ENCODE measurements at places on chromosomes 1 and 21.
A peak's percentile ranks its signal among the peaks of the same experiment; 100 is the strongest.

DNA sequence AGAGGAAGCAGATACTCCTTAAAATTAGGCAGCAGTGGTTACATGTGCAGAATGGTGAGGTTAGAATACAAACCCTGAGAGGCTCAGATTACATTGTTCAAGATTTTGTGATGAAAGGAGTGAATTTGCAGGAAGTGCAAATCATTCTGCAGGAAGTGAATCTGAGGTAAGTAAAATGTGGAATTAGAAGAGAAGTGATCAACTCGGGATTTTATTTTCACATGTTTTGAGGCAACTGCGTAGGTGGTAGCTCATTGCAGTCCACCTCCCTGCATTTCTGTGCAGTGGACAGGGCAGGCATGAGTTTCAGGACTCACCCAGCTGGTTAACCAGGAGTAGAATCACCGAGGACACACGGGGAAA lies 2.1 kb upstream of the PLA2G2C start:
- DNase-seq = no peak

DNA sequence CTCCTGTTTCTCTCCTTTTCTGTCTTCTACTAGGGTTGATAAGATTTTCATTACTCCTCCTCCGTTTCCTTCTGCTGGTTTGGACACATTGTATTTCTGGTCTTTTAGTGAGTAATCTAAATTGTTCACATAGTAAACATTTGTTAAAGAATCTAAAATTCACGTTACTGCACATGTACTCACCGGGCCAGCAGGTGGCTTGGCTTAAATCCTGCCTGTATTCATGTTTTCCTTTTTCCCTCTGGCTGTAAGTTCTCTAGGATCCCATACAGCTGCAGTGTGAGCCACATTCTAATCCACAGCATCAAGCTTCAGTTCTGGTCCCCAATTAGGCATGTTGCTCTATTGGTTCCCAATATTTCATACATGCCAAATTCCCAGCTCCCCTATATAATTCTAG lies 958.3 kb downstream of the ADGRL2 start:
- DNase-seq = no peak

GRCh38 chr21:41201385-41201784 lies 33.4 kb downstream of the BACE2 start:
- no peak for DNase-seq

GRCh38 chr1:6907201-6907600 lies 121.9 kb downstream of the CAMTA1 start:
- DNase-seq = no peak

DNA sequence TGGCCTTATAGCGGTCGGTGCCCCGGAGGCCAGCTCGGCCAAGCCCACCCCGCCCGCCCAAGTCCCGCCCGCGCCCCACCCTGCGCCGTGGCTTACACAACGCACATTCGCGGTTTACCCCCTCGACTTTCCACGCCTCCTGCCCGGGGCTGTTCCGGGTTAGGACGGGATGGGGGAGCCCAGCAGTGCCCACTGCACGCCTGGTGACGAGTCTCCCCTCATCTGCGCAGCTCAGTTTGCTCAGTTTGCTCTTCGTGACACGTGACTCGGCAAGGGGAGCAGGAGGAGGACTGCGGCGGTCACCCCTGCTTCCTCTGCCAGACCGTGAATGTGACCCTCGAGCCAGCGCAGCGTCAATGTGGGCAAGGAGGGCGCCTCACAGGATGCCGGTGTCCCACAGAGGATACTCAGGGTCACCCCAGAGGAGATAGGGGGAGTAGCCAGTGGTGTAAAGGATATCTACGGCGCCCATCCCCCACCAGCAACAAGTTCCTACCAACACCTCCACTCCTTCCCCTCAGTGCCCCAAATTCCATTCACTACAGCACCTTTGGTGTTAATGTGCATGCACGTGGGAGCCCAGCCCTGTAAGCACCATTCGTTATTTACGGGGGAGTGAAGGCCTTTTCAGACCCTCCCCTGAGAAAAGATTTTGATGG lies 350 bp upstream of the S100A6 start:
- peak; percentile 81 for DNase-seq

GRCh38 chr1:38915352-38915948 lies 26.2 kb downstream of the RHBDL2 start:
- peak; percentile 56 for DNase-seq

DNA sequence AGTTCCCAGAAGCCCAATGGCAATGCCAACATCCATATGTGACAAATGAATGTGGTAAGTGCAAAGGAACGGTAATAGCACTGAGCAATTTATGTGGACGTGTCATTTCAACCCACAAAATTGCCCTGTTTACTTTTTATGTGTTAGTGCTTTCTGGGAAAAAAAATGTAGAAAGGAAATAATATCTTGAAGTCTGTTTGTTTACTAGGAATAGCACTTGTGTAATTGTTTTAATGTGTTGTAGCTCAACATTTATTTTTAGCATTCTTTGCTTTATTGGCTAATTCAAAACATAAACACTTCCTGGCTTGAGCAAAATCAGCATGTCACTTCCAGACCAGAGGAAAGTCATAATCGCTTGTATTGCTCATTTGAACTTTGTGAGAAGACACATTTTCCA lies 224.8 kb upstream of the KCNK2 start:
- DNase-seq = no peak

GRCh38 chr1:201463071-201463552 lies 5.9 kb downstream of the PHLDA3 start:
- peak; percentile 8 for DNase-seq

GRCh38 chr1:202135221-202135721 lies 9.3 kb downstream of the ARL8A start:
- peak; percentile 69 for DNase-seq

- no peak for DNase-seq
Observed at GRCh38 chr1:1926886-1927660, 8.0 kb upstream of the TMEM52 start.

GRCh38 chr21:46091118-46091517 lies 6.8 kb upstream of the COL6A2 start:
- no peak for DNase-seq

- DNase-seq = no peak
Observed at GRCh38 chr1:41021526-41022308, at the start of gene SLFNL1. Gene SLFNL1, minus strand, starts transcription at chr1:41021725. Its CDS starts 1,065 bp downstream, at chr1:41020660.

- no peak for DNase-seq
Observed at GRCh38 chr1:156707417-156708217, 2.2 kb upstream of the CRABP2 start.

- DNase-seq = no peak
Observed at GRCh38 chr1:45348966-45349677, 8.9 kb upstream of the MUTYH start.

DNA sequence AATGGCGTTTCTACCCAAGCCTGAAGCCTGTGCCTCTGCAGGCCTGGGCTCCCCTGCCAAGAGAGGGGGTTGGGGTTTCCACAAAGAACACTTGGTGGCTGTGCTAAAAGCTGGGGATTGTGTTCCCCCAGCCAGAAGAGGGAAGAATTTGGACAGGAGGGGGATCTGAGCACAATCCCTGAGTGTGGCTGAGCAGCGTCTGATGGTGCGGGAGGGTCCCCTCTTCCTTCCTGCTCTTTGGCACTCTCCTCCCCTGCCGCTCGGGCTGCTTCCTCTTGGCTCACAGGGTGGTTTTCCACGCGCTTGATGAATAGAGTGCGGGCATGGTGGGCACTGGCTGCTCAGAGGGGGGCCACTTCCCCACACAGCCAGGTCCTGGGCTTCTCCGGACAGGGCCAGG lies 3.7 kb downstream of the GPR37L1 start:
- DNase-seq = no peak

DNA sequence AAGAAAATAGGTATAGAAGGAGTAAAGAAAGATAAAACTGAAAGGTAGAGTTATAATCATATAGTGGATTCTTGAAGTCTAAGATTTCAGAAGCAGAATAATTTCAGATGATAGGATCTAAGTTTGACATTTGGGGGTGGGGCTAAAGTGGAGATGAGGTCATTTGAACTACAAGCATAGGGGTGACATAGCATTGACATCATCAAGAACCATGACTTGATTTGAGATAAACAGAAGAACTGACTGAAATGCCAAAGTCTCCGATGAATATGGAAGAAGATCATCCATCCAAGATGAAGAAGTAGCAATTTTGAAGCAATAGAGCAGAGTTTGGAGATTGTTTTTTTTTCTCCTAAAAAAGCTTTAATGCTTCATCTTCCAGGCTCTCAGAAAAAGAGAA lies 122.3 kb downstream of the MACF1 start:
- DNase-seq = no peak

- no peak for DNase-seq
Observed at GRCh38 chr21:44729336-44730027, 18.1 kb upstream of the TSPEAR start.

GRCh38 chr1:214384373-214385079 lies 103.6 kb downstream of the SMYD2 start:
- DNase-seq = no peak

DNA sequence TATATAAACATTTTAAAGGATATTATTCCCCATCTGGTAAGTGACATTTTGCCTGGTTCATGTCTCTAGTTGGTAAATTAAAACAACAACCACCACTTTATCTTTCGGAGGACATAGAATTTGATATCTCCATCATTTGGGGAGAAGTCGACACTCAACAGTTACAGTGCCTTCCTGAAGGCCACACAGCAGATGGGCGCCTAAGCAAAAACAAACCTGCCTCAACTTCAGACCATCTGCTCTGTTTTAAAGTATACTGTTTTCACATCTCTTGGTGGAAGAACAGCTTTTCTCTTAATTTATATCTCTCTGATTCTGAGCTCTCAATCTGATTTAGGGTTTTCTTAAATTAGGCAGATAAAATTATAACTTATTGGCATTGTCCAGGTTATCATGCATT lies 282.2 kb downstream of the RYR2 start:
- no peak for DNase-seq

DNA sequence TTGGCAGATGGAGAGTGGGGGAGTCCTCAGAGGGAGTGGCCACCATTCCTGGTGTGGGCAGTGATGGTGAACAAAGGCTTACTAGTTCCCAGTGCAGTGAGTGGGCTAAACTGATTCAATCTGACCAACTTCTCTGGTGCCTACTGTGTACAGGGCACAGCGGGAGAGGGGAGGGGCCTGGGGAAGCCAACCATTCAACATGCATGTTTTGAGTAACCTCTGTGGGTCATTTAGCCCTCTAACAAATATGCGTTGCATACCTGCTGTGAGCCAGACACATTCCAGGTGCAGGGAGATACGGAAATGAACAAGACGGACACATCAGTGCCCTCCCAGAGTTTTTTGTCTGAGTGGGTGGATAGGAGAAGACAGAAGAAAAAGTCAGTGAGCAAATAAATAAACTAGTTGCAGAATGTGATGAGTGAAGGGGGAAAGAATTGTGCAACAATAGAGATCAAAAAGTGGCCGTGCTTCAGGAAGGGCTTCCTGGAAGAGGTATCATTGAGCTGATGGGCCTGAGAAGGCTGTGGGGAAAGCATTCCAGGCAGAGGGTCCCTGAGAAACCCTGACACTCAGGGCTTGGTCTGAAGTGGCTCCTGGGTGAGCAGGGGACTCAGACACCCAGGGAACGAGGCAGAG lies 78.8 kb downstream of the EPHB2 start:
- DNase-seq = no peak

DNA sequence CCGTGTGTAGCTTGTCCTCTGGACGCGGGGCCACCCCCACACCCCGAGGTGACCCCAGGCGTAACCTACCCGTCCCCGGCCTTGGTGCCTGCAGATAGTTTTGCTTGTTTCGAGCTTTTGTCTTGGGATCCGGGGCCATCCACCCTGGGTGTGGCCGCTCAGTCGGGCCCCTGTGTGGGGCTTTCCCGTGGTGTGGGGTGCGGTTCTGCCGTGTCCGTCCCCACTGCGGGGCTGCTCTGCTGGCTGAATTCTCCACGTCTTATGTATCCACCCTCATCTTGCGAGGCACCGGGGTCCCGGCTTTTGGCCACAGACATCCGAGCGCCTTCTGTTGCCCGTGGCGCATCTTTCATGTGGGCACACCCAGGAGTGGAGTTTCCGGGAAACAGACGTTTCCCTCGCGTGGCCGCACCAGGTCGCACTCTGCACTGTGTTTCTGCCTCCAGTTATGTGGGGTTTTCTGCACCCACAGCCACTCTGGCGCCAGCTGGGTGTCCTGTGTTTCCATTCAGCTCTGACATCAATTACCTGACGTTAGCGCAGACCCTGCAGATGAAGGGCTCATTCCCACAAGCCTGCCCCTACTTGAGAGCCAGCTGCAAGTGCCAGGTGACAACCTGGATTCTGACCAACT lies 64.9 kb downstream of the PRKCZ start:
- no peak for DNase-seq

DNA sequence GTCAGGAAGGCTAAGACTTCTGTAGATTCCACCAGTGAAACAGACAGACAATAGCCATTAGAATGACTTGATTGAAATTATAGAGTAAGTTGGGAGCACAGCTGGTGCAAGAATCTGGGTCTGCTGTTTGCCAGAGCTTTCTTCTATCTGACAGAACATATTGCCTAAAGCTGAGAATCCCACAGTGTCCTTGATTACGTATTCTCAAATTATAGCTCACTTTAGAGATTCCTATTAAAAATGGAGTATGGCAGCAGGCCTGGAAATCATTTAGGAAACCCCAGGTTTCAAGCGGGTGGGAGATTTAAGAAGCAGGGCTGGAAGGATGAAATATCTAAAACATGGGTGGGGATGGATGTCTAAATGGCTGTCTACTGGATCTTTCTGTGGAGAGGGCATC lies 639.7 kb upstream of the CXADR start:
- DNase-seq = no peak

GRCh38 chr1:47231301-47232186 lies 481 bp downstream of the TAL1 start:
- DNase-seq = no peak

GRCh38 chr1:66364578-66365391 lies 169.2 kb upstream of the SGIP1 start:
- no peak for DNase-seq

DNA sequence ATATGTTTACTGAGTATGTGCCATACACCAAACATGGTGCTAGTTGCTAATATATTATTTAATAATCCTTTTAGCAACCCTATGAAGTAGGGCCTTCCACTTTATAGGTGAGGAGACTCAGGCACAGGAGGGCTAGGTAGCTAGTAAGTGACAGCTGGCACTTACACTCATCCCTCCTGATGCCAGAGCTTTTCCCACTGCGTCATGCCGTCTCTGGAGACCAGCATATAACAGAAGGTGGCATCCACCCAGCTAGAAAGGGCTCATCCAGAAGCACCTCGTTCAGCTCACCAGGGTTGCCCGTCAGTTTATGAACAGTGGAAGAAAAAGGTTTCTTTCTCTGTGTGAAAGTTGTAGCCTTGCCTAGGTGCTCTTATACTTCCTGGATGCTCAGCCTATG lies 108.9 kb downstream of the NOS1AP start:
- DNase-seq = no peak

DNA sequence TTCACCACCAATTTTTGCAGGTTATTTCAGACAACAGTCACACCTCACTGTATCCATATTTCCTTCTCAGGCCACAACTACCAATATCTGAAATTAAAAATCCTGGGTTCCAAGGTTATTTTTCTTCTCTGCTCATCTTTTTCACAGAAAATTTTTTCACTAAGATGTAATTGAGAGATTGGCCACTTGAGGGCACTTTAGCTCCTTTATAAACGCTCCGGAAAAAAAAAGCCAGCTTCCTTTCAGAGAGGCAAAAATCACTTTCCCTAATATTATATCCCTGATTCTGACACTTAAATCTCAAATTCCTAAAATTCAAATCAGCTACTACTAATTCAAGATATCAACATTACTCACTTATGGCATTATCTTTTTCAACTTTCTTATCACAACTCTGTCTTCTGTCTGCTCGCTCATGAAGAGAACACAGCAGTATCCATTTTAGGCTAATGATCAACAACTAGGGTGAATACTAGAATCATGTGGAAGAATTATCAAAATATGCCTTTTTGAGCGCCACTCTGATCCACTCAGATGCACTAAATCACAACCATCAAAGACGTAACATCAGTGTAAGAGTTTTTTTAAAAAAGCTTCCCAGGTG lies 101.4 kb upstream of the RGS1 start:
- no peak for DNase-seq

GRCh38 chr1:46491443-46492268 lies 2.0 kb downstream of the DMBX1 start:
- no peak for DNase-seq
